SHP77 (cell line): ENCODE measurements at places on chromosomes 6 and 20.

GRCh38 chr20:24819331-24819965, 129.6 kb upstream of the CST7 start:
- DNase-seq = no peak

DNA sequence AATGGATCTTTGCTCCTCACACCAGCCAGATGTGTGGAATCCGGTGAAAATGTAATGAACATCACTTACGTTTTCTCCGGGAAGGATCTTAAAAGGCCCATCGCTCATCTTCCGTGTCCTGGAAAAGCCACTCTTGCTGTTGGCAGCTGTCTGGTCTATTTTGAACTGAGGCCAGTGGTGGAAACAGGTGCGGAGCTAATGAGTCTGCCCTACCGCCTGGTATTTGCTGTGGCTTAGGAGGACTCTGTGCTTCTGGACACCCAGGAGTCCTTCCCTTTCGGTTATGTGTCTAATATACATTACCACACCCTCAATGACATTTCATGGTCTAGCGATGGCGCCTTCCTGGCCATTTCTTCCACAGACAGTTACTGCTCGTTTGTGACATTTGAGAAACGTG, 264.2 kb upstream of the PREP start:
- DNase-seq = no peak

- DNase-seq = no peak
These were observed 77.1 kb downstream of the TBC1D7 start for GRCh38 chr6:13251242-13251641.

- no peak for DNase-seq
These were observed 331.8 kb downstream of the CDKAL1 start for GRCh38 chr6:20866036-20866435.

DNA sequence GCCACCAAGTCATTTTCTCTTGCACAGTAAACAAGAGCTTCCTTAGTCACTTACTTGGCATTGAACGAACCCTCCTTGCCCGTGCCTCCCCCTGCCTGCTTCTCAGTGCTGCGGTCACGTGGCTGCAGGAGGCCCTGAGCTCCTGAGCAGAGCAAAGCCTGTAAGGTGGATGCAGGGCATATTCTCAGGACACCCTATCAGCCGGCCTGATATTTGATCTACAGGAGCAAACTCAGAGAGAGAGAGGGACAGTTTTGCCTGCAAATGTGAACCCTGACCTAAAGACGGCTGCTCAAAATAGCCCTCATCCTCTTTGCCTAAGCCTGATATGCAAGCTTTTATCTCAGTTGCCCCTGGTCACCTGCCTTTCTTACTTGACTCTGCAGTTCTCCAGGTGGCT, 93.0 kb upstream of the POPDC3 start:
- peak; percentile 7 for DNase-seq

- DNase-seq = no peak
These were observed 315.7 kb upstream of the NT5E start for GRCh38 chr6:85134172-85134571.

GRCh38 chr6:156928126-156928525, 150.9 kb downstream of the ARID1B start:
- DNase-seq = no peak

GRCh38 chr6:154337406-154338005, 19.1 kb downstream of the IPCEF1 start:
- no peak for DNase-seq

DNA sequence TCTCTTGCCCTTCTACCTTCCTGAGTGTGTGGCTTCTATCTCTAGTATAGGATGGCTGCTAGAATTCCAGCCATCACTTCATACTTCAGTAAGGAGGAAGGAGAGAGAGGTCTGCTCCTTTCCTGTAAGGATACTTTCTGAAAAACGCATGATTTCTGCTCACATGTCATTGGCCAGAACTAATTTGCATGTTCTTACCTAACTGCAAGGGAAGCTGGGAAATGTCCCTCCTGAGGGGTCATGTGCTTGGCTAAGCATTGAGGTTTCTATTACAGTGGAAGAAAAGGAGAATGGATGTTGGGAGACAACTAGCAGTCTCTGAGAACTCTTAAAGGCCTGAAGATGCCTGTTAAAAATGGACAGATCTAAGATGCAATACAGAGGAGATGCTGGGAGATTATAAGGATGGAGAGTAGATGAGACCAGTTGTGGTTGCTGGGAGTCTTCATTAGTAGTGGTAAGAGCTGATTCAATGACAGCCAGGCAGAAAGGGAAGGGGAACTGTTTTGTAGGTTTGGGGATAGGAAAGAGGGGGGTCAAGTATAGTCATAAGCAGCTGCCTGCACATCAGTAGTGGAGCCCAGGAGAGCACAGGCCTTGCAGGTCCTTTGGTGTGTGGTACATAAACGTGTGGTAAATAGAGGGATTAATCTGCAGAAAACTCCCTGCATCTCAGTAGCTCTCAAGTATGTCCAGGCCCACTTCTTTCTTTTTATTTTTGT, 20.2 kb downstream of the CDS2 start:
- no peak for DNase-seq

GRCh38 chr20:18692447-18692846, 104.6 kb downstream of the DTD1 start:
- no peak for DNase-seq

- DNase-seq = peak; percentile 18
These were observed 19.6 kb upstream of the IL17F start for GRCh38 chr6:52263709-52264540.

DNA sequence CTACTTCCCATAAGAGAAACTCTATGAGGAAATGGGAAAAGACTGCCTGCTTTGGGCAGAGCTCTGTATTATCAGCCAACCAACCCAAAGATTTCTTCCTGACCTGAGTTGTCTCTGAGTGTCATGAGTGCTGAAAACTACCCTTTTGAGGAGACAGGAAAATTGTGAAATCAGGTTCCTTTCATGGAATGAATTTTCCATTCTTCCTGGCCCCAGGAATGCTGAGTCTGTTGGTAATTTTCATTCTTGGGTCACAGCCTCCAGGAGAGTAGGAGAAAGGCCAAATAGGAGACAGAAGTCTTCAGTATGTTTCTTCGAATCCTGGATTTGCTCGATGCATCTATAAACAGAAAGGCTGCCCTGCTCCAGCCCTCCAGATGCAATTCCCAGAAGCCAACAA, 53.6 kb downstream of the SCML4 start:
- no peak for DNase-seq

- DNase-seq = no peak
These were observed 35.3 kb upstream of the GFOD1 start for GRCh38 chr6:13522656-13523055.

DNA sequence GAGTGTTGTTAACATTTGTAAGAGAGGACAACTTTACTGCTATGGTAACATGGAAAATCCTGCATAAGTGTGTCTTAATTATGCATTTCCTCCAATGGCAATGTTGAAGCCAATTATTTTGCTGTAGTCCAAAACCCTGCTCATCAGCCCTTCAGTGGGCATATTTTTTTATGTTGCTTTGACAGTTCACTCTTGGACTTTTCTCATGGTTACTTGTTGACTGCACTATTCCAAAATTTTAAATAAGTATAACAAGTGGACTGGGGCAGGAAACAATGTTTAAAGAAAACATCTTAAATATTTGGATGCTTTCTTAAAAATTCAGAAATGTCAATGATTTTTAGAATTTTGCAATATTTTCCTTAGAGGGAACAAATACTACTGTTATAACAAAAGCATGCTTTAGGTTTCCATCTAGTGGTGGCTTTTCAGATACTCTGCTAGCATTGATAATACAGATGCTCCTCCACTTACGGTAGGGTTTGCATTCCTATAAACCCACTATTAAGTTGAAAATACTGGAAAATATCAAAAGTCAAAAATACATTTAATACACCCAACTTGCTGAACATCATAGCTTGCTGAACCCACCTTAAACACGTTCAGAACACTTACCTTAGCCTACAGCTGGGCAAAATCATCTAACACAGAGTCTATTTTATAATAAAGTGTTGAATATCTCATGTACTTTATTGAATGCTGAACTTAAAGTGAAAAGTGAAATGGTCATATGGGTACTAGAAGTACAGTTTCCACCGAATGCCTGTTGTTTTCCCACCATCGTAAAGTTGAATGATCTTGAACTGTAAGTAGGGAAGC, 86.4 kb downstream of the ADGRG6 start:
- DNase-seq = no peak

GRCh38 chr6:142693441-142693840, 251.5 kb downstream of the HIVEP2 start:
- DNase-seq = no peak

DNA sequence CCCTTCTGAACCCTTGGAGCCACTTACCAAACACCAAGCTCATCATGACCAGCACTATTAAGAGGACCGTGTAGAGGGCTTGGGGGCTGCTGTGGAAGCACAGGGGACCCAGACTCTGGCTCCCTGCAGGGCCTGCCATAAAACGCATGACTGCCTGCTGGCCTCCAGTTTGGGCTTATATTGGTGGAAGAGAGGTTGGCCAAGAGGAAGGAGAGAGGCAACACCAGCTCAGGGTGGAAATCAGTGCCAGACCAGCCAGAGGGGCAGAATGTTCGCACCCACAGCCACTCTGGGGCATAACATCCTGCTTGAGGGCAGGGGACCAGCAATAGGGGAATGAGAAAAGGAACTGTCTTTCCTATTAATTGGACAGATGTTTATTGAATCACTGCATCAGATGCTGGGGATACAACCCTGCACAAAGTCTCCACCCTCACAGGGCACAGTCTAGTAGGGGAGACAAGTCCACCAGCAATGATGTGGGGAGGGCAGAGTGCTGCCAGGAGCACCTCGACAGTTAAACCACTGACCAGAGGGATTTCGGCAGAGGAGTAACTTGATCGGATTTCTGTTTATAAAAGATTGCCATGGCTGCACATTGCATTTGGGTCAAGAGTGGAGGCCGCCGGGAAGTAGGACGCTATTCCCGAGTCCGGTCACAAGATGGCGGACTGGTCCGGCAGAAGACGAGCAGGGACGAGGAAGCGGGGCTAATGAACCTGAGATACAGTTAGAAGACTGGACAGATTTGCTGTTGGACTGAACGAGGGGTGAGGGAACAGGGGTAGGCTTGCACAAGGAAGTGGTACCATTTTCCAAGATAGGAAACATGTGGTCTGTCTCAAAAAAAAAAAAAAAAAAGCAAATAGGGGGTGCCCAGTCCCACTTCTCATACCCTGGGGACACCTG, at the start of gene LY6G5C:
Gene LY6G5C (minus strand): TSS at position 842 of the 909 bp plus-strand sequence. CDS start 694 bp downstream, at position 148.
- peak; percentile 80 for DNase-seq

DNA sequence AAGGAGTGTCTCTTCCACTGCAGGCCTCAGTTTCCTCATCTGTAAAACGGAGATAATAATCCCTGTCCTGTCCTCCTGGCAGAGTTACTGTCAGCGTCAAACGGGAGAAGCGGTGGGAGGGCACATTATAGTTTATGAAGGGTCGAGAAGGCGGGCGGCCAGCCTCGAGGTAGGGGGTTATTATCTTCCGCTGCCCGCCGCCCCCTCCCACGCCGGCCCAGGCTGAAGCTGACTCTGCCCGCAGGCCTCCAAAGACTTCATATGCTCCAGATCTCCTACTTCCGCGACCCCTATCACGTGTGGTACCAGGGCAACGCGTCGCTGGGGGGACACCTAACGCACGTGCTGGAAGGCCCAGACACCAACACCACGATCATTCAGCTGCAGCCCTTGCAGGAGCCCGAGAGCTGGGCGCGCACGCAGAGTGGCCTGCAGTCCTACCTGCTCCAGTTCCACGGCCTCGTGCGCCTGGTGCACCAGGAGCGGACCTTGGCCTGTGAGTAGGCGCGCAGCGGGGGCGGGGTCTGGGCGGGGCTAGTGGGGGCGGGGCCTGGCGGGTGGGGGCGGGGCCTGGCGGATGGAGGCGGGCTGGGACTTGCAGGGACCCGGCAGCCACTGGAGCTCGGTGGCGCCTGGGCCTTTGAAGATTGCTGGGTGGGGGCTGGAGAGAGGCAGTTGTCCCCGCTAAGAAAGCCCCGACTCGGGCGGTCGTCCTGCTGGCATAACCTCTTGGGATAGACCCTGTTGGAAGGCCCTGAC, 2.8 kb downstream of the PROCR start:
- no peak for DNase-seq

DNA sequence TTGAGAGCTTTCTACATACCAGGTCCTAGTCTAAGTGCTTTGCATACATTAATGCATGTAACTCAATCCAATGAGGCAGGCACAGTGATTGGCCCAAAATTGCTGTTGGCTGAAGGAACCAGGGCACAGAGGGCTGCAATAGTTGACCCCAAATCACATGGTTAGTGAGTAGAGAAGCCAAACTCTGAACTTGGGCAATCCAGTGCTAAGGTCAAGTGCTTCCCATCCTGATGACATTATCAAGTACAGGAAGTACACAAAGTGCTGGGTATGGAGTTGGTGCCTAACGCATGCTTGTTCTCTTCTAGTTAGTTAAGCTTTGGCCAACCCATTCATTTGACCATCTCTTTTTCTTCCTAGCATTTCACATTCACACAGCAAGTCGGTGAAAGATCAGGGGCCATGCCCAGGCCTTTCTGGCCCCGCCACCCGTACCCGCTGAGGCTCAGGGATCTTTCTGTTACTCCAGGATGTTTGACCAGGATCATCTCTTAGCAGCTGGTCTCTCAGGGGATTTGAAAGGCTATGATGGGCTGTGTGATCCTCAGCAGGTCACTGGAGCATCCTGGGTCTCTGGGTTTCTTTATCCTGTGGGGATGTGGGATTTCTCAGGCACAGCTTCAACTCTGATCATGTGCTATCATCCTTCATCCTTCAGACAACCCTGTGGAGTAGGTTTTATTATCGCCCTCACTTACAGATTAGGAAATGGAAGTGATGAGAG, 7.0 kb downstream of the KCNB1 start:
- no peak for DNase-seq
